Fibroblast of the aortic adventitia (primary cell): ENCODE measurements at places on chromosomes 4 and X.

DNA sequence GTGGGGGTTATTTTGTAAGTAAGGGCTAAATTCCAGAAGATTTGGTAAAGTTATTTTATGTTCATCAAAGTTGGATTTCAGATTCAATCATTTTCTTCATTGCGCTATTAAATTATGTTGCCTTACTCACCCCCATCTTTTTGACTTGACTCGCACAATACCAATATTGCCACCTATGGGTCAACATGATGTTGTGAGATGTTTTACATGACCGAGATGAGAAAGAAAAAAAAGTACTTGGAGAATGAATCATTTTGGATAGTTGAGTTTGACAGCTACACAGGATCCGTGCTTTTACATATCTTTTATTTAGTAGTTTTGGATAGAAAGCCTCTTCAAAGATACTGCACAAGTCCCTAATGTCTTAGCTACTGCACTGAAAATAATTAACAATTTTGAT, 224.2 kb upstream of the EMCN start:
- peak; percentile 73 for DNase-seq

GRCh38 chrX:133171962-133172708, 46.0 kb downstream of the TFDP3 start:
- DNase-seq, result peak; percentile 4

DNA sequence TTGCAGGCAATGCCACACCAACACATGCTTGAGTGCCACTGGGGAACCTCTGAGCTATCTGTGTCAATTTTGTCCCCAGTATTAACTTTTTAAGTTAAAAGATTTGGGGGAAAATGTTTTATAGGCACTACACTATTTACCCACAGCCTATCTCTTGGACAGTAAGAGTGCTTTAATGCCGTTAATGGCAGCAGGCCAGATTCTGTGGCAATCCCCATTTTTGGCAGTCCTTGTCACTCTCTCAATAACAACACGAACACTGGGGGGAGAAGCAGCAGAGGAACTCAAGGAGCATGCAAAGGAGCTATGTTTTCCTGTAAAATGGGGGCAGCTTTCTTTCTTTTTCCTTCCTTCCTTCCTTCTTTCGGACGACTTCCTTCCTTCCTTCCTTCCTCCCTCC, 168.6 kb downstream of the NSUN7 start:
- peak; percentile 91 for DNase-seq

GRCh38 chrX:74458736-74459135, 37.4 kb downstream of the SLC16A2 start:
- peak; percentile 87 for DNase-seq

DNA sequence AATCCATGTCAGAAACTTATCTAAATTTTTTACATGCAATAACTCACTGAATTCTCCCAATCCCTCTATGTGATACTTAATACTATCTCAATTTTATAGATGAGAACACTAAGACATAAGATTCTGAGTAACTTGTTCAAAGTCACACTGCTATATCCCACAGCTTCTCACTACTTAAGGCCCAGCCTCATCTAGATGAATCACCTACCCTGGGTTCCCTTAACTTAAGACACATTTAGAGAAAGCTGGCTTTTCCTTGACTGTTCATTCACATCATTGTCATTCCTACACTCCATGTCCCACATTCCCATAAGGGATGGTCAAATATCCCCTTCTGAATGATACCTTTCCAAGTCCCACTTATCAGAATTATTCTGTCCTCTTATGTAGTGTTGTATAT, 21.0 kb downstream of the TNIP3 start:
- no peak for DNase-seq

GRCh38 chr4:65383589-65384305, 286.5 kb downstream of the EPHA5 start:
- DNase-seq, result peak; percentile 27

GRCh38 chr4:2937146-2937857, 25.9 kb downstream of the NOP14 start:
- no peak for DNase-seq

GRCh38 chr4:87363552-87363951, 27.4 kb downstream of the HSD17B11 start:
- DNase-seq, result peak; percentile 37

DNA sequence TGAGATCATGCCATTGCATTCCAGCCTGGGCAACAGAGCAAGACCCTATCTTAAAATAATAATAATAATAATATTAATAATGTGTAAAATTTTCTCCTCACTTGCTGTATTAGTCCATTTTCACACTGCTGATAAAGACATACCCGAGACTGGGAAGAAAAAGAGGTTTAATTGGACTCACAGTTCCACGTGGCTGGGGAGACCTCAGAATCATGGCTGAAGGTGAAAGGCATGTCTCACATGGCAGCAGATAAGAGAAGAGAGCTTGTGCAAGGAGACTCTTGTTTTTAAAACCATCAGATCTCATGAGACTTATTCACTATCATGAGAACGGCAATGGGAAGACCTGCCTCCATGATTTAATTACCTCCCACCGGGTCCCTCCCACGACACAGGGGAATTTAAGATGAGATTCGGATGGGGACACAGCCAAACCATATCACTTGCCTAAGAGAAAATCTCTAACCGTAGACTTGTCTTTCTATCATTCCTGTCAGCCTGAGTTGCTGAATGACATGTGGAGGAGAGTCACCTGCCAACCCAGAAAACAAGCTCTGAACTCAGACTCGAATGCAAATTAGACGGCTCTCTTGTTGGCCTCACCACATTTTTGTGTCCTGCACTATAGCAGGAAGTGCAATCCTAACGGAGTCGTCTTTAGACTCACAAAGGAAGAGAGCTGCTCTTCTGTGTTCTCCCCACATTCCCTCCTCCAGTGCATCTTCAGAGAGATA, 51.9 kb upstream of the DCTD start:
- DNase-seq, result no peak

- DNase-seq, result peak; percentile 10
Measured at GRCh38 chrX:132022967-132023895, at the start of gene STK26. Gene STK26 (plus strand): TSS chrX:132023302. CDS start chrX:132023618, 316 bp downstream.
